GM12864 (cell line): ENCODE measurements at places on chromosomes 2 and 18.
A peak's percentile ranks its signal among the peaks of the same experiment; 100 is the strongest.

- DNase-seq, result no peak
Measured at GRCh38 chr2:120631236-120631635, 104.4 kb upstream of the GLI2 start.

DNA sequence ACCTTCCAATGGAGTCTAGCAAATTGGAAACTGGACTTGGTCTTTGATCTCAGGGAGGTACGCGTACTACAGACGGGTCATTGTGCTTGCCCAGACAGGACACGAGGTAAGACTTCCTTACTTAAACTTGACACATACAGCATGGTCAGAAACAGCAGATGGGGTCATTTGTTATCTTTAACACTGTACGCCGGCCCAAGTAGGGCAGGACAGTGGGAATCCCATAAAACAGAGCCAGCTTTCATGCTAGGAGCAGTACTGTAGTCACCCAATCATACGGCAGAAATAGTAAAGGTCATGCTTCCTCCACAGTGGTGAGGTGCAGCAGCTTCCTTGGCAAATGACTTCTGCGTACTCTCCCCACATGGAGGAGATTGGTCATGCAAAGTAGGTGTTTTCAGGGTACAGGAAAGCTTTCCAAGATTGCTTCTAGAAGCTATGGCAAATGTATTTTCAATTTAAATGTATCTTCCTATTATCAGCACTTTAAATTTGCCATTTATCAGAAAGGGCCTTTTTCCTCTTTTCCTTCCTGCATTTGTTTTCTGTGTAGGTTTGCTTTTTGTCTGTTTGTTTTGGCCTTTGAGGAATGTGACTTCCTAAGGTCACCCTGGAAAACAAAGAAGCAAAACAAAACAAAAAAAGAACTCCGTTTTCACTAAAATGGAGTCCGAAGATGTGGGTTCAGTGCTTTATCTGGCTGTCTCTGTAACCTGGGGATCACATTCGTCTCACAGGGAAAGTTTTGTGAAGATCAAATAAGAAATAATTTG is 74.0 kb upstream of the DSG1 start:
- DNase-seq, result no peak

DNA sequence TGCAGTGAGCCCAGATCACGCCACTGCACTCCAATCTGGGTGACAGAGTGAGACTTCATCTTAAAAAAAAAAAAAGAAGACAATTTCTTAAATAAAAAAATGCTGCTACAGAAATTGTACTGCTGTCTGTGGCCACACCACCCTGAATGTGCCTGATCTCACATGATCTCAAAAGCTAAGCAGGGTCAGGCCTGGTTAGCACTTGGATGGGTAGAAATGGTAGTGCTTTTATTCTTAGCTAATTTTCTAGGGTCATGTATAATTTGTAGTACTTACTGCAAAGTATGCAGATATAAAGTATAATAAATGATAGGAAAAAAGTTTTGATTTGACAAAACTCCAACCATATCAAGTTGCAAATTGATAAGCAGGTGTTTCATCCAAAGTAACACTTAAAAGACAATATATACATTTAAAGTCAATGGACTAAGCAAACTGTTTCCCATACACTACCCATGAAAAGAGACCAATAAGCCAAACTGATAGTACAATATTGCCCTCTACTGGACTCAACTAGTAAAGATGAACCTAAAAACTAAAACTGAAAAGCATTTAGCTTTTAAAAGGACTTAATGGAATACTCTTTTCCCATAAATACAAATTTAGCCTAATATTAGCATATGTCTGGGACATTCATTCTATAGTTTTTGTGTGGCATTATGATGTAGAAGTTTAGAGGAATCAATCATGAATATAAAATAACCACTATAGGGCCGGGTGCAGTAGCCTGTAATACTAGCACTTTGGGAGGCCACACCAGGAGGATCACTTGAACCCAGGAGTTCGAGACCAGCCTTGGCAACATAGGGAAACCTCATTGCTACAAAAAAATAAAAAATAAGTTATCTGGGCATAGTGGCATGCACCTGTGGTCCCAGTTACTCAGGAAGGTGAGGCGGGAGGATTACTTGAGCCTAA is 18.6 kb upstream of the PEX13 start:
- DNase-seq, result no peak

DNA sequence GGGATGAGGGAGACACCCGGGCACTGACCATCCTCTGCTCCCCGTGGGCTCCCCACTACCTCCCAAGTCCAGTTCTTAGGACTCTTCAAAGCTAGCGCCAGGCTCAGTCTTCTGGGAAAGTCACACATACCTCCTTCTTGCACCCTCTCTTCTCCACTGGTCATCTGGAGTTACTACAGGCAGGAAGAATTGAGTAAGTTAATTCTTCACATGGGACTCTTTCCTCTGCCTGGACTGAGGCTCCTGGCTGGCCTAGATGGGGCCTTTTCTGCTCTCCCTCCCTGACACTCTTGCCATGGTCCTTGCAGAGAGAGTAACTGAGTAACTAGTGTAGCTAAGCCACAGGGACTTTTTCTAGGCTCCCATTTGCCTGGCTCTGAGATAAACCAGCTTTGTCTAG is 96.5 kb upstream of the CELF4 start:
- DNase-seq, result no peak

DNA sequence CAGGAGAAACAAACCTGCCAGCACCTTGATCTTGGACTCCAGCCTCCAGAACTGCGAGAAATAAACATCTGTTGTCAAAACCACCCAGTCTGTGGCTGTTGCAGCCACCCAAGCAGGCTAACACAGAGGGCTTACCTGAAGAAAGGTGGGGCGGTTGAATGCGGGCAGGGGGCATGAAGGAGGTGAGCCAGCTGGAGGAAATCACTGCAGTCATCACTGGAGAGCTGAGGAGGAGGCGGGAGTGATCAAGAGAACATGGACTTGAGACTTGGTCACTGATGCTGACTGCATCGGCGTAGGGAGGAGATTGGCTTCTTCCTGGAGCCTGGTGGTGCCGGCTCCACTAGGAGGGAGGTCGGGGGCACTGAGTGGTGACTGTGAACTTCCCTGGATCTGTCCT is 14.6 kb upstream of the ARMC9 start:
- no peak for DNase-seq

- DNase-seq, result no peak
Measured at GRCh38 chr2:153871231-153872221, at the start of gene GALNT13. TSS of gene GALNT13 (plus strand) at chr2:153871922.

DNA sequence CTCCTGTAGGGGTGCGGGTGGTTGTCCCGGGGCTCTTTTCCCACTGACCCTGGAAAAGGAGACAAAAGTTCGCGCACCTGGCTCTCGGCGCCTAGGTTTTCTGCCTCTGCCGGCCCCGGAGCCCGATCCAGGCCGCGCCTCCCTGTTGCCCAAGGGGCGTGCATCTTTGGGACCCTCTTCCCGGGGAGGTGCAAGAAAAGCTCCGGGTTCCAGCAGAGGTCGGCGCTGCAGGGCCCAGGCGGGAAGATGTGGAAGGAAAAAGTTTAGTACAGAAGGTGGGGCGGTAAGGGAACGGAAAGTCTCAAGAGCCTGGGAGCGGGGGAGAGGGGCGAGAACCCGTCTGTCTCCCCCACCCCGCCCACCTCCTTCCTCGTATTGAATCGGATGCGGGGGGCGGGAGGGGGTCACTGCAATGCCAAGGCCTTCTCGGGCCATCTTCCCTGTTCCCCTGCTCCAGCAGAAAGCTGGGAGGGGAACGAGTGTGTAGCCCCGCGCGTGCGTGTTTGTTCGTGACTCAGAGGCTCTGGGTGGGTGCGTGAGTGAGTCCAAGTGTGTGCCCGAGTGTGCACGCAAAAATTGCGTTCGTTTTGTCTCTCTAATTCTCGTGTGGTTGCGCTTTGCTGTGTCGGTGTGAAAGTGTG is 6.3 kb upstream of the EN1 start:
- no peak for DNase-seq

GRCh38 chr18:9764011-9764481 is 55.9 kb downstream of the RAB31 start:
- DNase-seq, result no peak

DNA sequence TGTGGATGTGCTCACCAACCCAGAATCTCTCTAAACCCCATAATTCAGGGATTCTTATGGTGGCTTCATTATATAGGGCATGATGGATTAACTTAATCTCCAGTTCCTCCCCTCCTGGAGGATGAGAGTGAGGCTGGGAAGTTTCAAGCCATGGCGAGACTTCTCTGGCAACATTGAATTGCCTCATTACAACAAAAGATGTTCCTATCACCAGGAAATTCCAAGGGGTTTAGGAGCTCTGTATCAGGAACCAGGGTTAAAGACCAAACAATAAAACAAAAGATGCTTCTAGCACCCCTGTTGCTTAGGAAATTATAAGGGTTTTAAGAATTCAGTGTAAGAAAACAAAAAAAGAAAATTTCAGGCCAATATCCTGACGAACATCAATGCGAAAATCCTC is 100.1 kb downstream of the NAB1 start:
- DNase-seq, result no peak

GRCh38 chr18:23133860-23134779 is 1.2 kb upstream of the CABLES1 start:
- DNase-seq, result peak; percentile 70

- DNase-seq, result no peak
Measured at GRCh38 chr2:206530727-206531126, 87.4 kb downstream of the ADAM23 start.

- no peak for DNase-seq
Measured at GRCh38 chr2:177187631-177188312, 24.8 kb upstream of the HNRNPA3 start.

- no peak for DNase-seq
Measured at GRCh38 chr2:233988581-233988980, 61.9 kb upstream of the SPP2 start.

DNA sequence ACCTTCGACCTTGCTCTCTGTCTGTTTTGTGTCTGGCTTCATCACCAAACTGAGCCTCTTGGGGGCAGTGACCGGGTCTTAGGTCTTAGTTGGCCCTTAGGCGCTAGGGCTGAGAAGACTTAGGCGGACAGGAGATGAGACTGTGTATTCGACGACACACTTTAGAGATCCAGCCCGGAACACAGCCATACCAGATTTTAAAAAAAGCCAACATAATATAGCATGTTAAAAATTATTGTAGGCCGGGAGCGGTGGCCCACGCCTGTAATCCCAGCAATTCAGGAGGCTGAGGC is 9.5 kb upstream of the PROC start:
- no peak for DNase-seq

- no peak for DNase-seq
Measured at GRCh38 chr2:218890369-218890768, 9.7 kb downstream of the WNT10A start.

DNA sequence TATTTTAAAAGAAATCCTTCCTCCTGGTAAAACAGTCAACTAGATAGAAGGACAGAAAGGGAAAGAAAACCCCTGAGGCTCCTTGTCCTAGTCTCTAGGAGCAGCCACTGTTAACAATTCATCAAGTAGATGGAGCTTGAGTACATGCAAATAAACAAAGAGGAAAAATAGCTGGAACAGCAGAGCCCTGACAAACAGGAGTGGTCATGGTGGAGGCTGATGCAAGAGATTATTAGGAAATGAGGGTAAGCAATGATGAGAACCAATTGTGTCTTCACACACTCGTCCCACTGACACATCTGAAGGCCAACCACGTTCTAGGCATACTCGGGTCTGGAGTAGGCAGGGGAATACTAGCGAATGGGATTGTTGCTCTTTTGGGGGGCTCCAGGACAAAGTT is 9.2 kb downstream of the DLGAP1 start:
- DNase-seq, result no peak

- no peak for DNase-seq
Measured at GRCh38 chr2:149145314-149146295, 107.1 kb downstream of the LYPD6B start.

- DNase-seq, result no peak
Measured at GRCh38 chr18:58592223-58593214, 36.4 kb downstream of the ALPK2 start.

DNA sequence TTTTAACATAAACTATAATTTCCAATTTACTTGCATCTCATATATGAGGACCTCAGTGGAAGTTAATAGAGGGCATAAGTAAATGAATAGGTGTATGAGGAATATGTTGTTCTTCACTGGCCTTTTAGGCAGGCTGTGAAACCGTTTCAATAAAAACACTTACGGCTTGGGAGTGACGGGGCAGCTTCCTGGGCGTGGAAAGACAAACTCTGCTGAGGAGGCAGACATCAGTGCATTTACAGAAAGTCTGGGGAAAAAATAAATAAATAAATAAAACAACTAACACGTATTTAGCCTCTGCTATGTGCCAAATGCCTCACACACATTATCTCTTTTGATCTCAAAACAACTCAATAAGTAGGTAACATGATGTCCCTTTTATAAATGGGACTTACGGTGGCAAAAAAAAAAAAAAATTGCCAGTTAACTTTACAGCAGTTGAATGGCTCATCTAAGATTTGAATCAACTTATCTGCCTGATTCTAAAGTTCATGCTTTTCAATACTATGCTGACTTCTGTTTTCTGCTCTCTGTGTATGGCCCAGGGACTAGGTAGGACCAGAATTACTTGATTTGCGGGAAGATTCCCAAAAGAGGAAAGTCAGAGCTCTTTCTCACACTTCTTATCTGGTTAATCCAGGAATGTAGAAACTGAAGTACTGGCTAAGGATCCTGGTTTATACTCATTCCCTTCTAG is 77.5 kb upstream of the LRATD1 start:
- no peak for DNase-seq

DNA sequence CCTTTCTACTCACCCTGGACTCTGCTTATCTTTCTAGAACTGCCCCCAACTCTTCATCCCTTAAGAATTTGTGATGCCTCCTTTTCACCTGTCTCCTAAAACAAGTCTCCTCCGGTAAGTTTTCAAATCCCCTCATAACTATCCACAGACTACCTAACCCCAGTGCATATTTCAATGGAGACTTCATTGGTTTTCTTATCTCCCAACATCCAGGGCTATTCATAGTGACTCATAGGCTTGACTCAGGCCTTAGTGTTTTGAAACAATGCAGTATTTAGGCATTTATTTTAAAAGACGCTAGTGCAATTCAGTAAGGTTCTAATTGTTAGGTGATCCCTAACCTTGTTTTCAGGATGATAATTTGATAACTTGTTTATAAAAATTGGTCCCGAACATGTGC is 399.2 kb downstream of the CPS1 start:
- no peak for DNase-seq
